ENCODE measurements at places on chromosomes 3 and 15. TPM values are rescaled to one million over a fixed set of nuclear protein-coding genes. Genes with fewer than 3 reads are reported as not detected.

The FOXL2 gene
- total RNA-seq: not detected

The TRH gene
- total RNA-seq: not detected

The HDDC3 gene
- 23.9 TPM for total RNA-seq

The ACOX2 gene
- total RNA-seq: not detected

The FAM43A gene
- total RNA-seq: 78.6 TPM

The GHRL gene
- total RNA-seq: 2.8 TPM
